Fibroblast of skin of left biceps (primary cell): ENCODE measurements at places on chromosomes 2 and 18.

- DNase-seq, result no peak
Measured at GRCh38 chr2:217996361-217996760, 6.4 kb downstream of the TNS1 start.

DNA sequence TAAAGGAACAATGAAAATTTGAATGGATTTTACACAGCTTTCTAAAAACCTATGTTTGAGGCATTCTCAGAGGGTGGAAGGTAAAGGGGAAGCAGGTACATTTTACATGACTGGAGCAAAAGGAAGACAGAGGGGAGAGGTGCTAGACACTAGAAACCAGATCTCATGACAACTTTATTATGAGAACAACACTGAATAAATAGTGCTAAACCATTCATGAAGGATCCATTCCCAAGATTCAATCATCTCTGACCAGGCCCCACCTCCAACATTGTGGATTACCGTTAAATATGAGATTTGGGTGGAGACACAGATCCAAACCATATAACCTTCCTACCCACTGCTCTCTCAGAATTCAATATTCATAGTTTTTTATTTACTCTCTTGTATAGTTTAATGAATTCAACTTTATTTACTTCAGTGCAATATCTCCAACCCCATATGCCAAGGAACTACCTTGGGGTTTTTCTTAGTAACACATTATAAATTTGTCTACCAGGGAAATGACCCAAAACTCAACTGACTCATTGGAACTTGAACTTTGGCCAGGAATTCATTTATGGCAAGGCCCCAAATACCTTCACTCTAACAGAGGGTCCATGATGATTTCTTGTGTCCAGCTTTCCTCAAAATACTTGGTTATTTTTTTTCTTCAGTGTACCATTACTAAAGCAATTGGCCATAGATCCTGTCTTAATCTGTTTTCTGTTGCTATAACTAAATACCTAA, 317.8 kb downstream of the GULP1 start:
- DNase-seq, result no peak

DNA sequence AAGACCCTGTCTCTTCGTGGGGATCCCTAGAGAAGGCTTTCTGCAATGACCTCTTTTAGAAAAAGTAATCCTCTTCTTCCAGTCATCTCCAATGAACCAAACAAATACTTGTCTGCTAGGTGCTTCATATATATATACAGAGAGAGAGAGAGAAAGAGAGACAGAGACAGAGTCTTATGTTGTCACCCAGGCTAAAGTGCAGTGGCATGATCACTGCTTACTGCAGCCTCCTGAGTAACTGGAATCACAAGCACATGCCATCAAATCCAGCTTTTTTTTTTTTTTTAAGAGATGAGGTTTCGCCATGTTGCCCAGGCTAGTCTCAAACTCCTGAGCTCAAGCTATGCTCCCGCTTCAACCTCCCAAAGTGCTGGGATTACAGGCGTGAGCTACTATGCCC, 18.6 kb upstream of the PKDCC start:
- DNase-seq, result no peak

DNA sequence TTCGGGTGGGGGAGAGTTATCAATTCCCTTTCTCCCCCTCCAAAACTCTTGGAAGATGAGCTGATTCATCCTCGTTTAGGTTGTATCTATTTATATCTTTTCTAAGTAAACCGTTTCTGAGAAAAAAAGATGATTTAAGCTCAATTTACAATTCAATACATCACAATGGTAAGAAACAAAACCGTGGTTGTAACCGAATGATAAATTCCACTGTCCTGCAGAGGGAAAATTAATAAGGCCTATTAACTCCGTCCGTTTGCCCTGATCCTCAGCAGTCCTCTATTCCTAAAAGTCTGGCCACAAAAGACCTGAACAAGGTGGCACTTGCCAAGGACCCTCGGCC, 286.2 kb downstream of the TCF4 start:
- no peak for DNase-seq

GRCh38 chr2:143949121-143949848, 570.6 kb downstream of the ZEB2 start:
- DNase-seq, result no peak

DNA sequence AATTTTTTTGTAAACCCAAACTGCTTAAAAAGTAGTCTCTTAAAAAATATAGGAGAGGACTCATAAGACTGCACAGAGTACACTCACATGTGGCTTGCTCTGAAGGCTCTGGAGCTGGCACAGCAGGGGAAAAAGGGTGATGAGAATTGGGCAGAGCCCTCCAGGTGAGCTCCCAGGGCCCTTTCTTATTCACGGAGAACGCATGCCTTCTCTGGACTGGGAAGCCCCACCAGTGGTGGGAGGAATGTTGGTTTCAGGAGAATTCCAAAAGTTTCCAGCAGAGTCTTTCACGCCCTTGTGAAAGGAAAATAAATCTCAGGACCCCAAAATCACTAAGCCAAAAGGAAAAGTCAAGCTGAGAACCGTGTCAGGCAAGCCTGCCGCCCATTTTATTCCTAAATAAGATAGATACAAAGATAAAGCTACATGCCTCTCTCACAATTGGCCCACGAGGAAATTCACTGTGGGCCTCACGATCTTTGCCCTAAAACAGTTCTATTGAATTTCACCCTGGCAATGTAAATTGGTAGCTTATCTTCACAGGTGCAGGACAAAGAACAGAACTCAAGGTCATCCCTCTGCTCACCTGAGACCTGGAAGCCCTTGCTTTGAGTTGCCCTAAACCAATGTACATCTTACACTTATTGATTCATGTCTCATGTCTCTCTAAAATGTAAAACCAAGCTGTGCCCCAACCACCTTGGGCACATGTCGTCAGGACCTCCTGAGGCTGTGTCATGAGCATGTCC, 15.5 kb upstream of the MC5R start:
- no peak for DNase-seq

- DNase-seq, result no peak
Measured at GRCh38 chr2:181680937-181681811, 857 bp upstream of the NEUROD1 start.

GRCh38 chr2:39432701-39433100, 4.4 kb downstream of the MAP4K3 start:
- DNase-seq, result no peak

DNA sequence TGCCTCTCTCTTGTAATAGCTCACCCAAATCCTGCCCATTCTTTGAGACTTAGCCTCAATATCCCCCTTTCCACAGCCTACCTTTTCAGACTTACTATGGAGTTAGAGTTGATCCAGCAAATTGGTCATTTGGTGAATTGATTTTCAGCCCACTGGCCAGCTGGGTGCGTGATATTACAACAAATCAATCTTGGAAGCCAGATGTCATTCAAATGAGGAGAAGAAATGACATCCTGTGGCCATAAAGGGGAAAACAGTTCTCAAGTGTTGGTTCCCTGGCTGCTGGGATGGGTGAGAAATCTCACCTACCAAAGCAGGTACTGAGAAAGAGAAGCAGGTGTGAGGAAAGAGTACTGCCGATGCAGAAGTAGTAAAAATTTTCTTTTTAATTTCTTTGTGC, 36.7 kb upstream of the FOXI3 start:
- DNase-seq, result no peak

DNA sequence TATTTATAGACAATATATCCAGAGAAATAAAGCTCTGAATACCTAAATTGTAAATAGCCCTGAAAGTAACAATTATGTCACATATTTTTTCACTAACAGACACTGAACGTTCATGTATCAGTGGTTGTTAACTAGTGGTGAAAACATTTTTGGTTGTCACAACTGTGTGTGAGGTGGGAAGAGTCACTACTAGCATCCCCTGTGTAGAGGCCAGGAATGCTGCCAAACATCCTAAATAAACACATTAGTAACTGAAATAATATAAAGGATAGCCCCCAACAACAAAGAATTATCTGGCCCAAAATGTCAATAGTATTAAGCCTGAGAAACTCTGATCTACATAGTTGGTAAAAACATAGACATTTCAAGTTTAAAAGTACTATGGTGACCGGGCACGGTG, 64.5 kb downstream of the ROCK1 start:
- DNase-seq, result no peak

DNA sequence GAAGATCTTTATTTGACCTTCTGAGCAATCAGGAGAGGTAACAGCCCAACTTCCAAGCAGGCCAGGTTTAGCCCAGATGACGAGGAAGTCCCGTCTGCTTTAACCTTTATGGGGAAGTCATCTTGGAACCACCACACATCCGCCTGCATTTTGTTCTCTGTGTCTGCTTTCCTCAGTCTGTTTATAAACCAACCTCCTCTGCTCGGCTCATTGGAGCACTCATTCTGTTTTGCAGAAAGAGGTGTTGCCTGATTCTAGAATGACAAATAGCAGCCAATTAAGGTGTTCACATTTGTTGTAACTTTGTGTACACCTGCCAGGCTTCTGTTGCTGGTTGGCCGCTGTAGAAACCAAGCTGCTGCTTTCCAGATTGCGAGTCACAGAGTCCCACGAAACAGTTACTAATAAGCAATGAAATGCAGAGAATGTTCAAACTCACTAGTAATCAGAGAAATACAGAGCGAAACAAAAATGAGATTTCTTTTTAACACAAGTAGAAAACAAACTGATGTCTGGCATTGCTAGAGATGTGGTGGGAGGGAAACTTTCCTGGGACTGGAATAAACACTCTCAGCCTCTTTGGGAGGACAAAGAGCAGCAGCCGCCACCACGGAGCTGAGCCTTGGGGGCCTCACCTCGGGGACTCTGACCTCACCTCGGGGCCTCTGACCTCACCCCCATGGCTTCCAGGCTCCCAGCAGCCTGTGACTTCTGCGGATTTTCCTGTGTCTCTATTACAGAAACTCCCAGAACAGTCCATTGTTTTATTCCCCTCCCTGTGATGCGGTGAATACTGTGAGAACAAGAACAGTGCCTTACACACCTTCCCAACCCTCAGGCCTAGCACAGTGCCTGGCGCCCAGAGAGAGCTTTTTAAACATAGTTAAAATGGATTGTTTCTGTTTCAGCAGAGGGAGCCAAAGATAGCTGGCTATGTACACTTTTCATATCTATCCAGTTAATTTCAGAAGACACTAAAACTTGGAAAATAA, 64.0 kb downstream of the MBP start:
- DNase-seq, result no peak

GRCh38 chr2:132517386-132517785, 100.8 kb downstream of the GPR39 start:
- no peak for DNase-seq

GRCh38 chr2:30218338-30218713, 13.0 kb upstream of the LBH start:
- DNase-seq, result no peak

GRCh38 chr2:98654699-98655495, 46.5 kb downstream of the UNC50 start:
- no peak for DNase-seq

- no peak for DNase-seq
Measured at GRCh38 chr18:48950536-48951447, at the start of gene SMAD7. Gene SMAD7 (minus strand): TSS chr18:48950965. CDS start chr18:48950424, 541 bp downstream.

DNA sequence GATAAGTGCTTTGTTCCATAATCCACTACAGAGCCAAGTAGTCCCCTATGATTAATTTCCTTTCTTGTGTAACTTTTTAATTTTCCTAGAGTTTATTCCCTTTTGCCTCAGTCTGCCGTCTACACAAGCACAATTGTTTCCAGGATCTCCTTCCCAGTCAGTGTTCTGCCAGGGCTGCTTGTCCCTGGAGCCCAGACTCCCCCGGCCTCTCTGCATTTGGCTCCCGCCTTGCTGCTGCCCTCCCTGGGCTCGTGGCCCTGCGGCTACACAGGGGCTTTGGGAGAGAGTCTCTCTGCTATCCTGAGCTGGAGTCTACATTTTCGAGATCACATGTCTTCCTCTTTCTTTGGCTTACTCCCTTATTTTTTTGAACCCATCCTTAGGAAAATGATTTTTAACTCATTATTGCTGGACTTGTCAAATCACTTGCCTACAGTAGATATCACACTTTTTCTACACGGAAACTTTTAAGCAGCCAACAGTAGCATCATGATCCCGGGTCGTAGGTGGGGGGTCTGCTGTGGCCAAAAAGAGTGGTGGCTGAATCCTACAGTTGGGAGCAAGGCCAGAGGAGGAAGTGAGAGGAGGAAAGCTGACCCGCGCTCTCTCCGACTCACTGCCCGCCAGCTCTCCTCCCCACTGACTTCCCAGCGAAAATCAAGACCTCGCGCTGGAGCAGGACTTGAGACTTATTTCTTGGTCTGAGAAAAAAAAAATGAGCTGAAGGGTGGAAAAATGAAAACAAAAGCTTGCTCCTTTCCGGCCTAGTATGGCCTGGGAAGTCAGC, 9.4 kb downstream of the FBLN7 start:
- no peak for DNase-seq

GRCh38 chr18:79523206-79523735, 127.5 kb downstream of the NFATC1 start:
- DNase-seq, result no peak

- DNase-seq, result no peak
Measured at GRCh38 chr2:1488851-1489250, 75.6 kb downstream of the TPO start.

- DNase-seq, result no peak
Measured at GRCh38 chr2:177165721-177166711, 46.6 kb upstream of the HNRNPA3 start.

DNA sequence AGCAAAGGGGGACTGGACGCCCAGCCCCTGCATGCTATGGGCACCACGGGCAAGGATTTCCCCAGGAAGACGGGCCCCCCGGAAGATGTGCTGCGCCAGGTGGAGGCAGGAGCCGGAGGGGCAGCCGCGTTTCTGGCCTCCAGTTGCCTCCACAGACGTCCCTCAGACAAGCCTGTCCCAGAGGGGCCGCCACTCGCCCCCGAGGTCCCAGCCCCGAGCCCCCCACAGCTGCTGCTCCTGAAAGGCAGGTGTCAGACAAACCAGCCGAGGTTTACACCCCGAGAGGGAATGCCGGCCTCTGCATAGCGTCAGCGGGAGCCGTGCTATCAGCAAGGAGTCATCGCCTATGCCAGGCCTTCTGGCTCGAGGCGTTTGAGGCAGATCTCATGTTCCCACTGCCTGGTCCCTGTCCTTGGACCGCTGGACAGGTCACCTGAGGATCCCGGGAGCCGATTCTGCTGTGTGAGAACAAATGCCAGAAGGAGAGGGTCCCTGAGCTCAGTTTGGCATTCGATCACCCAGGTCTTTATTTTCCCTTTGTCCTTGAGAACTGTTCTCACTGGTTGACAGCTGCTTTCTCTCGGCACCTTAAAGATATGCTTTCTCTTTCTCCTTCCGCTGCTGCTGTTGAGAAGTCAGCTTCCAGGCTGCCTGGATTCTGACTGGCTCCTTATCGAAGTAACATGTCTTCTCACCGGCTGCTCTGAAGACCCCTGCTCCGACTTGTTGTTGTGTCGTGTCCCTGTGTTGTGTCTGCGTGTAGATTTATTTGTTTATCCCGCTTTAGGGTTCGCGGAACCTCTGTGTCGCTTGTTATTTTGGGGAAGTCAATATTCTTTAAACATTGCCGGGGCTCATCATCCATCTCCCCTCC, 20.6 kb downstream of the CROCC2 start:
- DNase-seq, result no peak

GRCh38 chr2:29042561-29043075, 31.7 kb downstream of the PCARE start:
- DNase-seq, result no peak

DNA sequence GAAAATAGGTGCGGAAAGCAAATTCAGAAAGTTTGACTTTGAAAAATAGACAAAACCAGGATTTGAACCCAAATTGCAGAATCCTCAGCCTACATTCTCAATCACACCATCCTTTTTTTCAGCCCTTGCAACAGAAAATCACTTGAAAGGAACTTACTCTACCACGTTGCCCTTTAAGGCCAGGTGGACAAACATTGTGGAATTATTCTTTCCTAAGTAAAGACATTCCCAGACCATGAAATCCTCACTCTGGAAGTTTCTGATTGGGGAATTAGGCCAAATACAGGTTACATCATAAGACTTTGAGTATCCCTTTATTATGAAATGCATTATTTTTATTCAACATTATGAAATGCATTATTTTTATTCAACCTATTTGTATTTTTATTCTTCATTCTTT, 259.4 kb downstream of the RAD51AP2 start:
- no peak for DNase-seq
